Skin of body (tissue), 3 donors: ENCODE measurements at places on chromosomes 2 and 18.

GRCh38 chr2:129203331-129203730, 776.1 kb upstream of the RAB6C start:
- DNase-seq: no peak

GRCh38 chr18:3748086-3748485, 298.1 kb downstream of the TGIF1 start:
- DNase-seq: no peak

GRCh38 chr2:43174368-43174916, 52.0 kb downstream of the ZFP36L2 start:
- no peak for DNase-seq

- no peak for DNase-seq
These were observed 422.5 kb downstream of the METTL4 start for GRCh38 chr18:2148823-2149222.

DNA sequence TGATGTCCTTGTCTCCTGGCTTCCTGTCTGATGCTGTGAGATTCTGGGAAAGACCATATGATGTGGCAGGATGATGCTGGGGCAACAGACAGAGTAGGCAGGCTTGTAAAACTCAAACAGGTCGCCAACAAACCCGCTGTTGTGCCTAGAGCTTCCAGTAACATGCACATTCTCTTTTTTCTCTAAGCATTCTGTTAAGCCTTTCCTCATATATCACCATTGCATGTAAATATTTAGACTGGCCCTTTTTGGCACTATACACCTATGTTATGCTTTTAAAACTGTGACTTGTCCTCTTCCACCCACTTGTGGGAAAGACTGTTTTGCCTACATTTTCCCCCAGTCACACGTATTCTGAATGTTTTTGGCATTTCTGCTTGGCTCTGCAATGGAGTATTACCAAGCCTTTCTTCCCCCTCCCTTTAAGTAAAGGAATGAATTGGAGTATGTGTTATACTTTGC, 250.4 kb upstream of the TANK start:
- peak; percentile 18 for DNase-seq

DNA sequence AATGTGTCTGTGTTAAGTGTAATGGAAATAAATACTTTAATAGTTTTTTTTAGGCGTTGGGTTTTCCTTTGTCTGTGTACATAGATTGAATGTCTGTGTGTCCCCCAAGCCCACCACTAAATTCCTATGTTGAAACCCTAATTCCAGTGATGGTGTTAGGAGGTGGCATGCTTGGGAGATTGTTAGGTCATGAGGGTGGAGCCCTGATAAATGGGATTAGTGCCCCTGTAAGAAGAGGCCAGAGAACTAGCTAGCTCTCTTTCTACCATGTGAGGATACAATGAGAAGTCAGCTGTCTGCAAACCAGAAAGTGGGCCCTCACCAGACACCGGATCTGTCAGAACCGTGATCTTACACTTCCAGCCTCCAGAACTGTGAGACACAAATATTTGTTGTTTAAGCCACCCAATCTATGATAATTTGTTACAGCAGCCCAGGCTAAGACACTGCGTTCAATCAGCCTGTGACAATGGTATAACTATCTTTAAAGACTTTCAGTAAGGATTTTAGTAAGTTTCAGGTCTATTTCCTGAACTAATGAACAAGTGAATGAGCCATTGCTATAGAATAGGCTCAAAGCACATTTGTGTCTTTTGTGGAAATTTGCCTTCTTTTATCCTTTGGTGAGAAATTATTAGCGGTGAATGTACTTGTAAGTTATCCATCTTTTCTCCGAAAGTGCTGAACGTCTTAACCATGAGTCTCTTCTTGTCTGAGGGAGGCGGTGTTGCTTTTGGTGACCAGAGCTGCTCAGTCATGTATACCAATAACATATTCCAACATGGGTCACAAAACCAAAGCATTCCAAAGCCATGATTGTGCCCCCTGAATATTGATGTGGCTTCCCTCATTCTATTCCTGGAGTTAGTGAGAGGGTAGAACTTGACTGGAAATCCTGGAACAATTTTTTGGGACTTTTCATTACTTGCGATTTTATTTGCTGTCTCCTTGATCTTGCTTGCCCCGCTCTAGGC, 29.6 kb upstream of the IL1R1 start:
- no peak for DNase-seq
